ENCODE measurements at places on chromosomes 7 and 10. TPM values are rescaled to one million over a fixed set of nuclear protein-coding genes. Genes with fewer than 3 reads are reported as not detected.

CALCR gene
- 0.49 TPM for total RNA-seq

SYNPO2L gene
- 2.8 TPM for total RNA-seq

MAT1A gene
- total RNA-seq: 0.30 TPM

IL2RA gene
- total RNA-seq: 0.30 TPM

AMPH gene
- total RNA-seq: 3.5 TPM

CYP3A4 gene
- 2.6 TPM for total RNA-seq

ASB10 gene
- total RNA-seq: 0.69 TPM

PBLD gene
- 4.2 TPM for total RNA-seq

SLF2 gene
- 37.9 TPM for total RNA-seq

COL28A1 gene
- total RNA-seq: 9.0 TPM

HMX3 gene
- total RNA-seq: not detected

PLEKHS1 gene
- not detected for total RNA-seq

SLC16A9 gene
- 6.5 TPM for total RNA-seq

EBF3 gene
- total RNA-seq: 19.5 TPM

MRLN gene
- total RNA-seq: 15.7 TPM

MYL7 gene
- 2.0 TPM for total RNA-seq

ZFAND4 gene
- total RNA-seq: 12.3 TPM

ZWINT gene
- total RNA-seq: 18.6 TPM

SH2B2 gene
- 2.0 TPM for total RNA-seq

GRM8 gene
- 1.9 TPM for total RNA-seq

NPSR1 gene
- total RNA-seq: not detected

ZNF727 gene
- total RNA-seq: 0.30 TPM

NCF1 gene
- 2.7 TPM for total RNA-seq

CTNNA3 gene
- total RNA-seq: 7.1 TPM

SLC13A1 gene
- total RNA-seq: not detected

TUBB8 gene
- total RNA-seq: not detected

PPP1R3A gene
- total RNA-seq: 14.4 TPM

TSPAN15 gene
- total RNA-seq: 23.4 TPM

C7orf33 gene
- not detected for total RNA-seq

Measured in skin of body (tissue), 3 donors.